ENCODE measurements at places on chromosomes 6 and 20.

DNA sequence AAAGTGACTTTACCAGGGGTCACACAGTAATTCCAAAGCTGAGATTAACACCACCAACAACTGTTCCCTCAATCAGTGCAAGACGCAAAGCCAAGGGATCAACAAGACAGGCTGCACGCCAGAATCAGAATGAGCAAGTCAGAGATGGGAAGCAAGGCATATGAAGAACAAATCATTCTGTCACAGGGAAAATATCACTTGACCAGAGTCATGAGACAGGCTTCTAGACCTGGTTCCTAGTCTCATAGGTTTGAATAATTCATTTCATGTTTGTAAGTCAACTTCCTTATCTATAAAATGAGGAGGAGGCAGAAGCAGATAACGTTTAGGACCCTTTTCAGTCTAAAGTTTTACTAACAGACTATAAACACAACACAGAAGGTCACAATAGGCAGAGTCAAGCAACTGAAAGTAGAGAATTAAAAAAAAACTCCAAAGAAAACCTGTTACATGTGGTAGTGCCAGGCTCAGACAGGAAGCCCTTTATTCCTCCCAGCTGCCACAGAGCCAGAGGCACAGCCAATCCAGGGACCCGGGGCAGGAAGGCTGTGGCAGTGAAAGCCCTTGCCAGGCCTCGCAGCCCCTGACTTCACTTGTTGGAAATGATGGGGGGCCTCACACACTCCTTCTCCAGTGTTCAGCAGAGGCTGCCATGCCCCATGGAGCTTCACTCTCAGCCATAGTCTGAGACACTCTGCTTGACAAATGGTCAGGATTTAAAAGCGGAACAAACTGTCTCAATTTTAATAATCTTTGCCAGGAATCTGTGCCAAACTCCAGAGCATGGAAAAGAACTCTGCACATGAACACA is 29.2 kb upstream of the DST start:
- DNase-seq: no peak

DNA sequence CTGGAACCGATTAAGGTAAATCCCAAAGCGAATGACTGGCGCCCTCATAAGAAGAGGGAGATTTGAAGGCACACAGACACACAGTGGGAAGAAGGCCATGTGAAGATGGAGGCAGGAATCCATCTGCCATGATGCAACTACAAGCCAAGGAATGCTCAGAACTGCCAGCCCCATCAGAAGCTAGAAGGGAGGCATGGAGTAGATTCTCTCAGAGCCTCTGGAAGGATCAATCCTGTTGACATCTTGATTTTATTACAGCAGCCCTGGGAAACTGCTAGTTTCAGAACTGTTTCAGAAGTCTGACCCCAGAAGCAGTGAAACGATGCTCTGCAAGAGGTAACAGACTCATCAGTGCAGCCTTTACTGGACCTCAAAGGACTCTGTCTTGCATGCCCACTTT is 103.5 kb upstream of the GPR6 start:
- no peak for DNase-seq

DNA sequence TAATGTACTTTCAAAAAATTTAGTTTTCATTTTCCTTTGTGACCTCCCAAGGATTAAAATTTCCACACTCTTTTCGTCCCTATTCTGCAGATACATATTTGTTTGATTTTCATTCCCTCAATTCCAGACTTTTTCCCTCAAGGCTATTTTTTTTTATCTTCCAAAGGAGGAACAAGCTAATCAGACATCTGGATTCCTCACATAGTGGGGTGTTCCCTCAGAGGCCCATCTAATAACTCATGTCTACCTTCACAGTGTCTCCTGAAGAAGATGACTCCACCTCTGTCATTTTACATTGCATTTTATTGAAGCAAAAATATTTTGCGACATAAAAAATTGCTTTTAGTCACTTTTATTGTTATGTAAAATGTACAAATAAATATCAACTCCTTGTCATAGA is 122.2 kb downstream of the RFPL4B start:
- no peak for DNase-seq

DNA sequence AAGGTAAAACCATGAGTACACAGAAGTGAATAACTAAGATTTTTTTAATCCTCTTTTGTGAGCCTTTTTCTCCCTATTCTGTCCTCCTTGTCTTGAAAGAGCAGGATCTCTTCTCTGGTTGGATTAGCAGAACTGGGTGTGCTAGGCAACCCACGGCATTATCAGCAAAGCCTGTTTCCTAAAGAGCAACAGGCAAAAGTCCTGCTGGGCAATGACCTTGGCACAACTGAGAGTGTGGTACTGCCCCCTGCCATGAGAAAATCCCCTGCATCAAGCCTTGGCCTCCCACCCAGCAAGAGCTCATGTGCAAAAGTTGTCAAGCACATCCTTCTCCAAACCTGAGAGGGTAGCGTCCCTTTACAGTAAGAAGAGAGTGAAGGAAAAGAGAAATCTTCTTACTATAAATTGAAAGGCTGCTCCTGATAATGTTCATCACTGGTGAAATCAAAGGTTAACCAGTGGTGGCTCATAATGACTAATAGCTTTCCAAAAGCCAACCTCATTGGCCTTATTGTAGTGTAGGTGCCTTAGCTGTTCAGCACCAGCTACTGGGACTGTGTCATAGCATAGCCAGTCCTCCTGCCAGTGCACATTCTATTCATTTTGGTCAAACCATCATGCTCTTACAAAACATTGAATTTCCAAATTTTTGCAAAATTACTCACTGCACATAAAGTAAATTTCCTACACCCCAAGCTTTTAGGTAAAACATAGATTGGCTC is 17.1 kb downstream of the KIF6 start:
- DNase-seq: no peak

DNA sequence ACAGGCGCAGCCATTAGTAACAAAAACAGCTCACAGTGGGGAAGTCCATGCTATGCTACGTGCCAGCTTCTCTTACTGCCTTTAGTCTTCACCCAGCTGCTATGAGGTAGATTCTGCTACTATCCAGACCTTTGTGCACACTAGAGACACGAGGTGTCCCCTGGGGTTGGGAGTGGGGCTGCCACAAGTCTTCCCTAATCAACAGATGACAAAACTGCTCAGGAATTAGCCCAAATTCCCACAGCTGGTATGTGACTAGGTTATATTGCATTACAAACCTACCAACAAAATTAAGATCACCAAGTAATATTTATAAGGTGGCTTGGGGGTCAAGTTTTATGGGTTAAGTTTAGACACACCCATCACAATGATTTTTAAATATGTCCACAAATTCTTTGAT is 63.3 kb downstream of the PSMB1 start:
- no peak for DNase-seq

- no peak for DNase-seq
Observed at GRCh38 chr6:167995302-167995701, 2.2 kb upstream of the KIF25 start.

GRCh38 chr6:49142421-49143151 is 320.5 kb downstream of the MMUT start:
- no peak for DNase-seq

DNA sequence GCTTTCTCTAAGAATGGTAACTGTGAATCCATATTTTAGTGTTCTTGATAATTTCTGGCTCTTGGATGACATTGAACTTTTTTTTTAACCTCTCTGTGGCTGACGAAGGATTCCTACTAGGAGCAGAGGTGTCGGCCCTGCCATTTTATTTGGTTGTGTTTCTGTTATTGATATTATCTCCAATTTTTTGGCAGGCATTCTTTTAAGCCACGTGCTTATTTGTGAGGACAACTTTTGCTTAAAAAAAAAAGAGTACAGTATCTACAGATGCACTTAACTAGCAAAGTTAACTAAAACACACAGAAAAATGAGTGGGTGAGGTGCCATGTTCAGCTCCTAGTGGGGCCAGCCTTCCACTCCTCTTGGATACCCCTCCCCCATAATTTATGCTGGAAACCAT is 1.1 kb downstream of the FANCE start:
- DNase-seq: no peak

DNA sequence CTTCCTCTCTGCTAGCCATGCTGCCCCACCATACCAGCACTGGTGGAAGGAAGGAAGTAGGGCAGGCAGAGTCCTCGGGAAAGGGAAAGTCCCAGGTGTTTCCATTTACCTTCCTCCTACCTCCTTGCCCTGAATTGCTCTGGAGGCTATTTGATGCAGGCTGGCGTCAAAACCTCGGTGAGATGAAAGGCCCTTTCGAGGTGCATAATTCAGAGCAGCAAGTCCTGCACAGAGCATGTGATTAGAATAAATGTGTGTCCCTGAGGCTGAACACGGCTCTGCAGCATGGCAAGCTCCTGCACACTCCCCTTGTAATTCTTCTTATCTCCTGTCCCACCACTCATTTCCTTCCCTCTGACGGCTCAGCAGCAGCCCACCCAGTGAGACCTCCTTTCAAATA is 98.7 kb upstream of the LRFN2 start:
- no peak for DNase-seq

GRCh38 chr20:5880326-5880725 is 70.0 kb downstream of the TRMT6 start:
- no peak for DNase-seq

DNA sequence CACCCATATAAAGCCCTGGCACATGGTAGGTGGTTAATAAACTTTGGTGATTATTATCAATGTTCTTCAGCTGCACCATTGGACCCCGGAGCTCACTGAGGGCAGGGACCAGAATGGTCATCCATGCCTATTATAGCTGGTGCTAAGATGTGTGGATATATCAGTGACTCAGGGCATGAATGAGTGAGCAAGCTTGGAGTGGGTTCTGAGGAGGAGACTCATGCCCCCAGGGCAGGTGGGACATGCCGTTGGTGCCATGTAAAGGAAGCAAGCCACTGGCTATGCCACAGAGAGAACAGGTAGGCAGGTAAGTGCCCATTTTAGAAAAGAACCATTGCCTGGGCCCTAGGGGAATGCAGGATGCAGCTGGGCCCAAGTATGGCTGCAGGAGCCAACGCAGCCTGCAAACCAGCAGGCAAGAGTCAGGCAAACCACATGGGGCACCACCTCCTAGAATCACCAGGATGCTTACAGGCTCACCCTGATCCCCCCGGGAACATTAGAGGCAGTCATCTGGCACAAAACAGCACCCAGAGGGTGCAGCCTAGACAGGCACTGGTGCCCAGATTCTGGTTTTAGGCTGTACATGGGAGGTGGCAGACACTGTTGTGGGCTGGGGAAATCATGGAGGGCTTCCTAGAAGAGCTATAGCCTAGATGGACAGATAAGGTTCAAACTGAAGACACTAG is 23.5 kb downstream of the PLAGL2 start:
- no peak for DNase-seq

GRCh38 chr6:140538926-140539325 is 1164.5 kb upstream of the CITED2 start:
- DNase-seq: no peak

DNA sequence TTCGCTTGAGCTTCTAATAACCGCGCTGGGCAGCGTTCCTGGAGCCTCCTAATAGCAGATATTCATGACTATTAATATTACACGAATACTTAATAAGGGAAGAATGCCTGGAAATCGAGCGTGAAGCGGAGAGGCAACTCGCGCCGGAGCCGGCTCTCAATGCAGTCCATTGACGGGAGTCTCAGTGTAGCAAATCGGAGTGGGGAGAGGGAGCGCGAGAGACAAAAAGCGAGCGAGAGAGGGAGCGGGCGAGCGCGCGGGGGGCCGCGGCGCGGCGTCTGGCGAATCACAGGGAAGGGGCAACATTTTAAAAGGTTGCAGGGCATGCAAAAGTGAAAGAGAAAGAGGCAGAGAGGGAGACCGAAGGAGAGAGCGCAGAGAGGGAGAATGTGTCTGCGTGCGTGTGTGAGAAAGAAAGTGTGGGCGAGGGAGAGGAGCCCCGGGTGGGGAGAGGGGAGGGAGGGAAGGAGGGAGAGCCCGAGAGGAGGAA is 2.9 kb downstream of the TFAP2A start:
- DNase-seq: peak; percentile 92

- DNase-seq: no peak
Observed at GRCh38 chr6:150616586-150616985, 16.9 kb downstream of the PLEKHG1 start.

GRCh38 chr20:10672624-10673127 is 1.1 kb downstream of the JAG1 start:
- peak; percentile 82 for DNase-seq

GRCh38 chr6:170424604-170425126 is 118.1 kb downstream of the FAM120B start:
- no peak for DNase-seq

DNA sequence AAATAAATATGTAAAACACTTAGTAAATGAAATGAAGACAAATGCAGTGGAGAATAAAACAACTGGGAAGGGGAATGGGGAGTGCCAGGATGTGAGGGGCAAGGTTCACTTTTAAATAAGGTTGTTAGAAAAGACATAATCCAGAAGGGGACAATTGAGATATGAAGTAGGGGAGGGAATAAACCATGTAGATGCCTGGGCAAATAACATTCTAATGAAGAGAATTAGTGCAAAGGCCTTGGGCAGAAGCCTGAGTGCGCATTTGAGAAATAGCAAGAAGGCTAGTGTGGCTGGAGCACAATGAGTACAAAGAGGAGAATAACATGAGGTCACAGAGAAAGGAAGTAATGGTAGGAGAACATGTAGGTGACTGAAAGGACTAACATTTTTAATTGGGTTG is 2.4 kb downstream of the CEP57L1 start:
- DNase-seq: no peak

DNA sequence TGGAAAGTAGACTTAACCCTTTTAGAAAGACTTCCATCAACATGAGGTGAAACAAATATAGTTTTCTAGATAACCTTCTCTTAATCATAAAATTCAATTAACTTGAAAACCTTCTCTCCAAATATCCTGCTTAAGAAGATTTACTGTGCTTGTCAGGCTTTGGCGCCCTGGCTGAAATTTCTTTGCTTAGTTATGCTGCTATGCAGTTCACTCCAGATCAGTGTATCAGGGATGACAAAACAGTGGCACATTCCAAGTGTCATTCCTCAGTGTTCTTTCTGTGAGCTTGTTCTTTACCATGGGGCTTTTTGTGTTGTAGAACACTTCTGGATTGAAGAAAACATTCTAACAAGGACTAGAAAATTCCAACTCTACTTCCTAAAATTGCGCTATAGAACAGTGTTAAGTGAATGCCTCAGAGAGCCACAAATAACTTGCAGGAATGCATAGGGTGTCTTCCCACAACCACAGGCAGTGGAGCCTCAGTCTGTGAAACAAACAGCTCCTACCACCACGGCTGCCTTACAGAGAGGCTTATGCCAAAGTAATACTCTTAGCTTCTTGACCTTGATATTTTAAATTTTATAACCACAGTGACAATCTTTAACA is 443.6 kb downstream of the CDC5L start:
- no peak for DNase-seq

DNA sequence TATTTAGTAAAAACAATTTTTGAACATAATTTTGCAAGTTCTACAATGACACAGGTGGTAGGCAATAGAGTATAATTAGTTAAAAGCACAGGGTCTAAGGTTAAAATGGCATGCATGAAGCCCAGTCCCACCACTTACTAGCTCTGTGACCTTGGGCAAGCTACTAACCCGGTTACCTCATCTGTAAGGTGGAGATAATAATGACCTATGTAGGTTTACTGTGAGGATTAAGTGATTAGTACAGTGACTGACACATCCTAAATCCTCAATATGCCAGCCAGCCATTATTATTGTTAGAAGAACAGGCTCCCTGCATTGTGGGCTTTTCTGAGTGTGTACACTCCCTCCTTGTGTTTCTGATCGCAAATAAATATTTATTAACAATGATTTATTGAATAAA is 26.2 kb downstream of the ATXN1 start:
- no peak for DNase-seq

- DNase-seq: peak; percentile 40
Observed at GRCh38 chr20:63461104-63461763, 11.2 kb downstream of the KCNQ2 start.
